D341Med (cell line): ENCODE measurements at places on chromosomes 1 and 21.

GRCh38 chr1:37478451-37478881 lies 4.1 kb downstream of the ZC3H12A start:
- no peak for DNase-seq

DNA sequence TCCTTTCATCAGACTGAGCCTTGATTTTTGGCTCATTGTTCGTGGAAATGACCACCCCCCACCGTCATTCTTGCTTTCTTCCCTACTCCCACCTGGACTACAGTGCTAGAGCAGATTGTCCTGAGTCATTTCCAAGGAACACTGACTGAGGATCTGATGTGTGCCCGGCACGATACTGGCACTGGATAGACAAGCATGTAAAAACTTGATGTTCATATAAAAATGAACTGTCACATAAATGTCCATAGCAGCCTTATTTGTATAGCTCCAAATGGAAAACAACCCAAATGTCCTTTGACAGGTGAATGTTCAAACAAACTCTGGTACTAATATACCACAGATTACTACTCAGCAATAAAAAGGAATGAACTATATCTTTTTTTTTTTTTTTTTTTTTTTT lies 18.6 kb upstream of the SLC45A3 start:
- DNase-seq, result no peak

- no peak for DNase-seq
Observed at GRCh38 chr1:100037656-100037926, 67.8 kb downstream of the SLC35A3 start.

- no peak for DNase-seq
Observed at GRCh38 chr1:221470000-221470698, 271.7 kb downstream of the DUSP10 start.

DNA sequence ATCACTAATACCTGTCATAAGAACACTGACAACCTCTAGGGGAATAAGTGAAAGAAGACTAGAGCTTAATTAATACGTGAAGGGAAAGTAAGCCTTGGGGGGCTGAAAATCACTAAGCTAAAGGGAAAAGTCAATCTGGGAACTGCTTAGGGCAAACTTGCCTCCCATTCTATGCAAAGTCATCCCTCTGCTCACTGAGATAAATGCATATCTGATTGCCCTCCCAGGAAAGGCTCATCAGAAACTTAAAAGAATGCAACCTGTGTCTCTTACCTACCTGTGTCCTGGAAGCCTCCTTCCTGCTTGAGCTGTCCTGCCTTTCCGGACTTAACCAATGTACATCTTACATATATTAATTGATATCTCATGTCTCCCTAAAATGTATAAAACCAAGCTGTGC lies 81.8 kb downstream of the WDR64 start:
- DNase-seq, result no peak

DNA sequence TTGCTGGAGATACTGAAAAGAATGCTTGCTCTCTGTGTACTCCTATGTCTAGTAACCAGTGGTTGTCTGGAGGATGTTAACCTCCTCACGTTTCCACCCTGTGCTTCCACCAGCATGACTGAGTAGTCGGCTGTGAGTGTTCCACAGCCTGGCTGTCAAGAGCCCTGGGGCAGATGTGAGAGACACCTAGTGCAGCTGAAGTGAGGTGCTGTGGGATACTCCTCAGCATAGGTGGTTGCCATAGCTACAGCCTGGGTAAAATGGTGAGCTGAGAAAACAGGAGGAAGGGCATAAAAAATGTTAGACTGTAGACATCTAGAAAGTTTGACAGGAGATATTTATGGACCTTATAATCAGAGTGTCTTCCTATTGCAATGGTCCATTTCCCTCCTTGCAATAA lies 15.8 kb downstream of the IVL start:
- peak; percentile 8 for DNase-seq

DNA sequence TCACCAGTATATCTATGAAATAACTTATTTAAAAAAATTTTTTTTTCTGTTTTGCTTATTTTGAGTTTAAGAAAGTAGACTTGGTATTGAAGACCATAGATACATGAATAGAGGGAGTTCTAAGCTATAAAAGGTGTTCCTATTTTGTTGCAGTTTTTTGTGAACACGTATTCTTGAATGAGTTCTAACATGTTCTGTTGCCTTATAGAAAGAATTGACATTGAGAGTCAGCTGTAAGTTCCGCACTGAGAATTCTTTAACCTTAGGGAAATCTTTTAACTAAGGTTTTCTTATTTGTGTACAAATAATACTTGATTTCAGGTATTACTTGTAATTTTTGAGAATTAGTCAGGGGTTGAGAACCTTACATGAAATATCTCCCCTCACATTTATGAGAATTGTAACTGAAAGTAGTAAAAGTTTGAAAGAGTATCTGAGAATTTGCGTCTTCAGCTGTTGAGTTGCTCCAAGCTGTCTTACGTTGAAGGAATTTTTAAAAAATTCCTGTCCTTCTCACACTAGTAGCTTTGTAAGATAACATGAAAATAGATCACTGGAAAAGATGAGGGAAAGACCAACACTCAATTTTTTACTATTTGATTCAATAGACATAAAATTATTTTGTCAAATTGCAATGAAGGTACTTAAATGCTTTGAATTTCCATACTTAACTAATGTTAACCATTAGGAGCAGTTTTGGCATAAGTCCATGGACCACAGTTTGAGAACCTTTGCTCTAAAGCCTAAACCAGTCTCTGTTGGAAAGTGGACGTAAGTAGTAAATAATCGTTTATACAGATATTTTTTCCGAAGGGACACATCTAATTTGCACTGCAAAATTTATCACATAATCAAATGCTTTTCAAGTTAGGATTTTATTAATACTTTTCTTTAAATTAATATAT lies 3.8 kb downstream of the DR1 start:
- no peak for DNase-seq

DNA sequence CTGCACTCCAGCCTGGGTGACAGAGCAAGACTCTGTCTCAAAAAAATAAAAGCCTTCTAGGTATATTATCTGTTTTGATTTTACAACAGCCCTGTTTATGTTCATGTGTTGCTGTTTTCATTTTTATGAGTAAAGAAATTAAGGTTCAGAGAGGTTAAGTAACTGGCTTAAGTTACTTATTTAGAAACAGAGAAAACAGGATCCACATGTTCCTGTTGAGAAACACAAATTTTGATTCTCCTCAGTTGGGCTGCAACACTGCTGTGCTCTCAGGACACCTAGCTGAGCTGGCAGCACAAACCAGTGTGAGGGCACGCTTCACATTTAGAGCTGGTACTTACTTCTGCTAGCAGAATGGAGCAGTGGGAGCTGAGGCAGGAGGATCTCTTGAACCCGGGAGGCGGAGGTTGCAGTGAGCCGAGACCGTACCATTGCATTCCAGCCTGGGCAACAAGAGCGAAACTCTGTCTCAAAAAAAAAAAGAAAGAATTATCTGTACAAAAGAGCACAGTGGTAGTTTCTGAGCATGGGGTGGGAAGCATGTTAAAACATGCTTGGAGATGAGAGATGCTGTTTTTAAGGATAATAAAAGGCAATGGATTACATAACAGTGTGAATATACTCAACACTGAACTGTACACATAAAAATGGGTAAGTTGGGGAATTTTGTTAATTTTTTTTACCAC lies 2.4 kb downstream of the SPRTN start:
- DNase-seq, result no peak

DNA sequence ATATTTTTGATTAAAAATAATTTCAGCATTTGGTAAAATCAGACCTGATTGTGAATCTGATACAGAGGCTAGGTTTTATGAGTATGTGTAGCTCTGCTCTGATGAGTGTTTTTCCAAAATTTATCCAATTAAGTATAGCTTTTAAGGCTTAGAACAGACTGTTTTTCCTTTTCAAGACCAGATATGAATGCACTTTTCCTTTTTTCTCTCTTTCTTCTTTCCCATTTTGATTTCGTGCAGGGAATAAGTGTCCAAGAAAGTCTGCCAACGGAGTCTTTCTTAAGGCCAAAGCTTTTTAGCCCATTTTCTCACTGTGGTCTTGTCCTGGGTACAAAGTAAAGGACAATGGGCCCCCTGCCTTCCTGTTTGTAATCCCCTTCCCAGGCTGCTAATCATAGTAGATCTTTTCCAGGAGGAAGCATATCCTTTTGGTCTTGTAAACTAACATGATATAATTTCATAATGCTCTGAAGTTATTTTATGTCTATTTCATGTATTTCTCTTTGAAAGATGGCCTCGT lies 2.9 kb downstream of the KIF1B start:
- no peak for DNase-seq

DNA sequence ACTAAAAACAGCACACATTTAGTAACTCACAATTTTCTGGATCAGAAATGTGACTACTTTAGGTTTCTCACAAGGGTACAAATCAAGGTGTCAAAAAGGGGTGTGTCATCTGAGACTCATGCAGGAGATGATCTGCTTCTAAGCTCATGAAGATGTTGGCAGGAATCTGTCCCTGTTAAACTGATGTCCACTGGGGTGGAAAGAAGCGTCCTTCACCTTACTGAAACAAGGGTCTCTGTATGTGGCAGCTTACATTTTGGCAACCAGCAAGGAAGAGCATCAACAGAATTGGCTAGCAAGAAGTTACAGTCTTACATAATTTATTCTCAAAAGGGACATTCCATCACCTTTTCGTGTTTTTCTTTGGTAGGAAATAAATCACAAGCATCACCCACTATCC lies 1223.8 kb downstream of the AMY1C start:
- DNase-seq, result no peak

DNA sequence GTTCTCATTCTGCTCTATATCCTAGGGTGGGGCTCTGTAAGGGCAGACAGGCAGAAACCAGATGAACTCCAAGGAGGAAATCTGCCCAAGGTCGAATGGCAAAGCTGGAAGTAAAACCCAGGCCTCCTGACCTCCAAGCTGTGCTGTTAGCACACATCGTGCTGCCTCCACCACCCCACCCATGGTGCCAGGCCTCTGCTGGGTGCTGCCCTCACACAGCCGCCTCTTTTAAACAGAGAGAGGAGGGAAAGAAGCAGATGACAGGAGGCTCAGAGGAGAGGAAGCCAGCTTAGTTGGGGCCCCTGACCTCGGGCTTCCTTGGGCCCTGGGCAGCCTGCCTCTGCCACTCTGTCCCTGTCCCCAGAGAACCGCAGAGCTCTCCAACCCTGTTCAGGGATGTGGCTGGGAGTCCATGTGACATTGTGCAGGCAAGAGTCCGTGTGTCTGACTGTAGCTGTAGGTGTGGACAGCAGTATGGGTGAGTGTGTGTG lies 1.1 kb downstream of the SYNC start:
- DNase-seq, result no peak

- DNase-seq, result no peak
Observed at GRCh38 chr1:115557715-115558114, 84.1 kb upstream of the VANGL1 start.

- no peak for DNase-seq
Observed at GRCh38 chr1:116569776-116570357, 959 bp downstream of the CD58 start.

DNA sequence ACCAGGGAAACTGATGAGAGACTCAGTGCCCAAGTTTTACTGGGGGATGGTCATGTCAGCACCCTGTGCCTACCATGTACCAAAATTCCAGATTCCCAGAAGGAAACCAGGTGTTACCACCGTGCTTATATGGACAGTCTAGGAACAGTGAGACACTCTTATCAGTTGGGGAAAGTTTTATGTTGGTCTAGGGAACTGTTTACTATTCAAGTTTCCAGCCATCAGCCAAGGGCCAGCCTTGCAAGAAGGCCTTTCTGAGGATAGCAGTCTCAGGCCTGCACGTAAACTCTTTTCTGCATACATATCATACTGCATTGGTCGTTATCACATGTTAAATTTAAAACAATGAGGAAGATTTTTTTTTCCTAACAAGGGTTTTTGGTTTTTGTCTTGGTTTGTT lies 12.6 kb downstream of the TMEM269 start:
- no peak for DNase-seq

DNA sequence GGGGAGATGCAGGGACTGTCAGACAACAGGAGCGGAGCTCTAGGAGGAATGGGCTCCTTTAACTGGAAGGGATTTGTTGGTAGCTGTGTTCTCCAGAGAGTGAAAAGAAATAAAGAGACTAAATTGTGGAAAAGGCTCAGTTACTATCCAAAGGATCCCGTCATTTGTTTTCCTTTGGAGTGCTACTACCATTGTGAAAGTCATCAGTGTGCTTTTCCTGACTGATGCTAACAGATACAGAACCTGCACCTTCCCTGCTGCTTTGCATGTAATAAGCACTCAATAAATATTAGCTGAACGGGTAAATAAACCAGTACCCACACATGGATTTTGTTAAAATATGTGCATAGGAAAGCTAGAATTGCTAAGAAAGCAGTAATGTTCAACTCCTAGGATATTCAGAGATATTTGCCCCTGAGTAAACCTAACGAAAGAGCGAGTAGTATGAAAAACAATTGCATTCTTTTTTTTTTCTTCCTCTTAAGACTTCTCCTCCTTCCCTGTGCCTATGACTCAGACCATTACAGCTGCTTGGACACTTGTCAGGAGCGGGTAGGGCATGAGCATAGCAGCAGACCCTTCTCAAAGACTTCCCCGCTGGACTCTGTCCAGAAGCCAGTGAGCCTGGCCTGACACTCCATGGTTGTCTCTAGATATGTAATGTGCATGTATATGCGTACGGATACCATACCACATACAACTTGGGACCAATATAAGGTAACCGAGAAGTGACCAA lies 41.7 kb downstream of the PTGFRN start:
- no peak for DNase-seq

DNA sequence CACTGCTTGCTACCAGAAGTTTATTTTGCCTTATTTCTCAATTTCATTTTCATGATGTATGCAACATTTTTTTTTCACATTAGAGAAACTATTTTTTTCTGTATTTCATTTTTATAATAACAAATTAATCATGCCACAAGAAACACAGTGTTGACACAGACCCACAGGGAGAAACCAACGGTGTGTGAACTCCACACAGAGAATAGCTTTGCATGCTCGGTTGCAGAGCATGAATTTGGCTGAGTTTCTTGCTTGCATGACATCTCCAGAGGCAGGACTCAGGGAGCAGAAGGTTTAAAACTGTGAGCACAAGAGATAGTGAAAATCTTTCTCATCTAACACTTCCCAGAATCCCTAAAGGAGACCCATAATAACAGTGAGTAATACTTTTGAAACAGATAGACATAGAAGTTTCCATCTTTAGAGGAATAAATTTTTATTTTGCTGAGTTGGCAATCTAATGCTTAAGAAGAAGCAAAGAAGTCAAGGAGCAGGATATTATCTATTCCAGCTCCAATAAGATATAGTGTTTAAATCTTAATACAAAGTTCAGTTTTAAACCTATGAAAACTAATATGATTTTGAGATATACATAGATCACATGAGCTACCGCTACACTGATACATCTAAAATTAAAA lies 890.9 kb downstream of the MRPL39 start:
- no peak for DNase-seq

DNA sequence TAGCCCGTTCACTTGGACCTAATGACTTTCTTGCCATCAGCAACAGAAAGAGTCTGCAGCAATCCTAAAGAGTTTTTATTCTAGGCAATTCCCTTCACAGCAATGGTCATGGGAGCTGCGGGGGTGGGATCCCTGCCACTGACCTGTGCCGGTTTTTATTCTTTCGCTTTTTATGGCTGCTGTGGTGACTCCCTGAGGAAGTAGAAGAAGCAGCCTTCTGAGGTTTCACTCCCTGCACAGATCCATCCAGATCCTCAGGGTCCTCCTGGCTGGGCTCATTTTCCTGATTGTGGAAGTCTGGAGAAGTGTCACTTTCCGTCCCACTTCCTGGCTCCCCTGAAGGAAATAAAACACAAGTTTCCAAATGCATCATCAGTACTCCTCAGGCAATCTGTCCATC lies 12.9 kb downstream of the MEAF6 start:
- DNase-seq, result no peak
